MG63 (cell line): ENCODE measurements at places on chromosomes 11 and 22. TPM values are rescaled to one million over a fixed set of nuclear protein-coding genes. Genes with fewer than 3 reads are reported as not detected.

GRCh38 chr11:47720651-47721050, 5.5 kb upstream of the AGBL2 start:
- DNase-seq = no peak

DNA sequence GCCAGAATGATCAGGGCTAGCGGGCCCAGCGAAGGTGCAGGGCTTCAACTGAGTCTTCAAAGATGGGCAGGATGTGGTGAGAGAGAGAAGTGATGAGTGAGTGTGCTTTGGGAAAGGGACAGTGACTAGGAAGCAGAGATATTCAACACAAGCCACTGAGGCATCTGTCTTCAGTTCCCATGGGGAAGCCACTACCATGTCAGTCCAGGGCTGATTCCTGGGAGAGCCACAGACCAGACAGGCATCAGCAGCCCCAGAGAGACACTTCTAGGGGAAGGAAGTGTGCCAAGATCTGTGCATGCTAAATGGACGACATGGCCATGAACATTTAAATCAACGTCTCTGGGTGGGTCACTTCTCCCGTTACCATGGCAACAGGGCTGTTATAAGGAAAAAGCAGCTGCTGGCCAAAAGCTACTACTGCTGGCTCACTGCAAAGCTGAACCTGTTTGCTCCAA, 28.5 kb downstream of the P4HA3 start:
- DNase-seq = no peak

- DNase-seq = no peak
Measured at GRCh38 chr11:75454987-75455386, 22.0 kb upstream of the KLHL35 start.

DNA sequence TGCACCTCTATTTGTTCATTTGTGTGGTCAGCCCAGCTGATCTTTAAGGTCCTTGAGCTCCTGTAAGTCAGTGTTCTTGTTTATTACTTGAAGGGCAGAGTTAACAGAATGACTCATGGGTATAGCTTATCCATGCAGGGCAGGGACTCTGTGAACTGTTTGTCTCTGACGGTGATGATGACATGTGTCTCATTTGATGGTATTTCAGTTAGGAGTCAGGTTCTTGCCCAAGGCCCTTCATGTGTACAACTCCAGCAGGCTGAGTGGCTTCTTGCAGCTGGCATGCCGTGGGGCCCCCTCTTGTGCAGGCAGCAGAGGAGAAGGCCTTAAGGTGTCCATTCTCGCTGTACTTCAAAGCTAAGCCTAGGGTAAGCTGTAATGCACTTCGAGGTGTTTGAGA, 165.1 kb downstream of the DBX1 start:
- peak; percentile 15 for DNase-seq

DNA sequence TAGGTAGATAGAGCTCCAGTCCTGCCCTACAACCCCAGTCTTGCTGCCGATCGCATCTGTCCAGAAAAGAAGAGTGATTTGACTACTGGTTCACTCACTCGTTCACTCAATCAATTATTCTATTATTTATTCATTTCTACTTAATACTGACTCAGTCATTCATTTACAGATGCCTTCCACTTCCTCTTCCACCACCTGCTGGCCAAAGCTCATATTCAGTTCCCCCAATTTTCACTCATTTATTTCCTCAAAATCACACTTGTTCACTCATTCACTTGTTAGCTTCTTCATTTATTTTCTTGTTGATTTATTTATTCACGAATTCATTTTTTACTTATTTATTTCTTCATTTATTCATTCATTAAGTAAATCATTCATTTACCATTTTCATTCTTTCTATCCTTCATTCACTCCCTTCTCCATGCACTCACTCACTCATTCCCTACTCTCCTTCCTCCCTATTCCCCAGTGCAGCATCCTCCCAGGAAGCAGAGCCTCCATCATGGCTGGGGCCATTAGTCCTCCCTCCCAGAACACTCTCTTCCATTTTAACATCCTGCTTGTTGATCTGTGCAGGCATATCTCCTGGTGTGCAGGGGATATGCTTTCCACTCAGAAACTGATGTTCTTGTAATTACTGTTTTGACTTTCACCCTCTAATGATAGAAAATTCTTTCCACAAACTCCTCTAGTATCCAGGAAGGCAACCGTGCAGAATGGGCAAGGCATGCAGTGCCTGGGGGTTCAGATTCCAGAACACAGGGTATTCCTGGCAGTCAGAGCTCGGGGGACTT, 281.0 kb downstream of the TENM4 start:
- DNase-seq = no peak

DNA sequence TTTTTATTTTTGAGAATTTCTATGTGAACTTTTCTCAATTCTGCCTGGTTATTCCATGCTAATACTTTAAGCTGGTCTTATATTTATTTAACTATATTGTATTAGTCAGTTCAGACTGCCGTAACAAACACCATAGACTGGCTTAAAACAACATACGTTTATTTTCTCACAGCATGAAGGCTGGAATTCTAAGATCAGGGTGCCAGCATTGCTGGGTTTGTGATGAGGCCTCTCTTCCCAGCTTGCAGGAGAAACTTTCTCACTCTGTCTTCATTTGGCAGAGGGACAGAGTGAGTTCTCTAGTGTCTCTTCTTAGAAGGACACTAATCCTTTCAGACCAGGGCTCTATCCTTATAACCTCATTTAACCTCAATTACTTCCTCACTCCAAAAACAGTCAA, 16.2 kb upstream of the TEAD1 start:
- no peak for DNase-seq

DNA sequence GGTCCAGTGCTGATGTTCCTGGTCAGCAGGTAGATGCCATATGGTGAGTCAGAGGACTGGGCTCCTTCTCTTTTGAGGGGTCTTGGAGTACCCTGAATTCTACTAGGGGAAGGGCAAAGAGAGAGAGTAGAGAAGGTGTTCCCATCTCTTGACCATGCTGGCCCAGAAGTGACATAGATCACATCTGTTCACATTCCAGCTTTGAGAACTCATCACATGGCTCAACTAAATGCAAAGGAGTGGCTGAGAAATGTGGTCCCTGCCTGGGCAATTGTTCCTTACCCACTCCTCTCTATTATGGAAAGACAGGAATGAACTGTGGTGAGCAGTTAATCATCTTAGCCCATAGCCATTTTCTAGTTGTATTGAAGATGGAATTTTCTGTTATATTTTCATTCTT, 105.4 kb upstream of the TIMP3 start:
- no peak for DNase-seq

The MAPK8IP2 gene
- 2.2 TPM in 1 of 2 replicates, not detected in the other for total RNA-seq
